ENCODE measurements at places on chromosomes 4 and X.

DNA sequence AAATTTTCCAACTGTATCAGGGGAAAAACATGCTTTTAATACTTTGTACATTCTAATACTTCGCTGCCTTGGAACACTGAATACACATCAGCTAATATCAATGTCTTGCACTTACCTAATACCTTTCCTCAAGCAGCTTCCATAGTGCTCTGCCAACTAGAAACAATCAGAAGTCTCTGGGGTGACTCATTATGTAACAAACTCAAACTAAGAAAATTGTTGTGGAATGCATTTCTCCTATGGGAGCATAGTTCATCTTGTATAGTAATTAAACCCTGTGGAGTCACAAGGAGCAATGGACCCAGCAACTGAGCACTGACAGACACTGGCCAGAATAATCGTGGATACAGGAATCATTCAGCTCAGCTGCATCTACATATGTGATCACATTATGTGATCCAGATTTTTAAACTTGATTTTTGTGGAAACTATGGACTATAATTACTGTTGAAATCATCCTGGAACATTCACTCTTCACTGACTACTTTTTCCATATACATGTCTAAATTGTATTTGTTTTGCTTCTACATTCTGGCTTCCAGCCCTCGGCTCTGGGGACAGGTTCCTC lies 496.9 kb downstream of the TMA16 start:
- DNase-seq, result no peak

GRCh38 chr4:153798901-153799693 lies 10.2 kb upstream of the SFRP2 start:
- no peak for DNase-seq

- DNase-seq, result no peak
These were observed 109.0 kb downstream of the ANTXR2 start for GRCh38 chr4:79964020-79964399.

- no peak for DNase-seq
These were observed 469.9 kb downstream of the PCDH10 start for GRCh38 chr4:133618963-133619362.

GRCh38 chr4:47827343-47828047 lies 10.4 kb downstream of the CORIN start:
- no peak for DNase-seq

DNA sequence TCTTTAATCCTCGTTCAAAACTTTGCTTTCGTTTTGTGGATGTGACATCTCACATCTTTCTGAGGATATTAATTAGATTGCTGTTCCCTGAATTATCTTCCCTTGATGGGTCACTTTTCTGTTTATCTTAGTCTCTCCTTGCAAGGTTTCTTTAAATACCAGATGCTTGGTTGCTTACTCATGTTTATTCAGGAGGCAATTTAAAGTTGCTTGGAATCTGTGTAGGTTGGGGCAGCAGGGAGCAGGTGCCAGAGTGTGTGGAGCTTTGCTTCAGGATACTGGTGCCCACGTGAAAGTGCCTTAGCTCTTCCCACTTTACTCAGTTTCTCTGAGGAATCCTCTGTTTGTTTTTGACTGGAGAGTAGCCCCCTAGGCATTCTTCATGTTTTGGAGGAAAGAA lies 24.0 kb downstream of the ANAPC4 start:
- no peak for DNase-seq

DNA sequence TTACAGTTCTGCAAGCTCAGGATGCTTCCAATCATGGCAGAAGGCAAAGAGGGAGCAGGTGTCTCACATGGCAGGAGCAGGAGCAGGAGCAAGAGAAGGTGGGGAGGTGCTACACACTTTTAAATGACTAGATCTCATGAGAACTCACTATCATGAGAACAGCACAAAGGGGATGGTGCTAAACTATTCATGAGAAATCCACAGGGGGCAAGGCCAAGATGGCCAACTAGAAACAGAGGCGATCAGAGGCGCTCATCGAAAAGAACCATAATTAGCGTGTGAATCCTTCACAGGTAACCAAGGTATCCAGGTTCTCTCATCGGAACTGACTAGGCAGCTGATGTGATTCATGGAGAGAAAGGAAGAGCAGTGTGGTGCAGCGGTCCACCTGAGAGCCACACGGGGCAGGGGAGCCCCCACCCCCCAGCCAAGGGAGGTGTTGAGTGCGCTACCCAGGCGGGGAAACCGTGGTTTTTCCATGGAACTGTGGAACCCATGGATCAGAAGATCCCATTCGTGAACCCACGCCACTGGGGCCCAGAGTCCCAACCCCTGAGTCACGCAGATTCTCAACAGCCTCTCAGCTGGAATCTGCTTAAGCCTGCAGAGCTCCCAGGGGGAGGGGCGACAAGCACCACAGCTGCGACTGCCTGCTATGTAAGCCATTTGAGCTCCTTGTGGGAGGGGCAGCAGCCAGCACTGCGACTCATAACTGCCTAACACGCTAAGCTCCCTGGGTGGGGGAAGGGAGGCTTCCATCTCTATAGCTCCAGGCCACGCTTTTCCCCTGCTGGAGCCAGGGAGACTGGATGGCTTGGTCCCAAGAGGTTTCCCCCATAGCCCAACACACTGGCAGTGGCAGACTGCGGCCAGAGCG lies 46.7 kb downstream of the FGF16 start:
- DNase-seq, result no peak

- no peak for DNase-seq
These were observed 13.1 kb upstream of the AFF1 start for GRCh38 chr4:86921608-86922252.

DNA sequence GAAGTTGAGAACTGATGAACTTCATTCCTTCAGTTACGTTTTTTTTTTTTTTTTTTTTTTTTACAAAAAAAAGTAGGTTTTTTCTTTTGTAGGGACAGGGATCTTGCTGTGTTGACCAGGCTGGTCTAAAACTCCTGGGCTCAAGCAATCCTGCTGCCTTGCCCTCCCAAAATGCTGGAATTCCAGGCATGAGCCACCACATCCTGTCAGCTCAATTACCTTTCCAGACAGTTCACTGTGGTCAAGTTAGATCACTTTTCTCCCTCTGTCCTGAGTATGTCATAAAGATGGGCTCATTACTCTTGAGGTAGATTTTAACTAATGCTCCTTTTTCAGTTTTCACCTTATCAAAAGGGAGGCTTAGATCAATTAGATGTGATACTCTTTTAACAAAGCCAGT lies 10.8 kb upstream of the NR3C2 start:
- no peak for DNase-seq

- no peak for DNase-seq
These were observed 28.4 kb downstream of the RP2 start for GRCh38 chrX:46865281-46865680.

DNA sequence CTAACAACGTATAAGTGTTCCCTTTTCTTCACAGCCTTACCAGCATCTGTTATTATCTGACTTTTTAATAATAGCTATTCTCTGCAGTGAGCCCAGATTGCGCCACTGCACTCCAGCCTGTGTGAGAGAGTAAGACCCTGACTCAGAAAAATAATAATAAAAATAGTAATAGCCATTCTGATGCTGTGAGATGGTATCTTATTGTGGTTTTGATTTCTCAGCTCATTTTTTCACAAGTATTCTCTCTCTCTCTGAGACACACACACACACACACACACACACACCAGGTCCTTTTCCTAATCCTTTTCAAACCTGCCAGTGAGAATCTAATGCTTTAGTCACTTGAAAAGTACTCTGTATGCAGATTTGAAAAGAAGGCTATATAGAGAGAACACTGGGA lies 89.8 kb downstream of the CHIC2 start:
- DNase-seq, result no peak

- DNase-seq, result no peak
These were observed 21.3 kb upstream of the TRIM60 start for GRCh38 chr4:165010487-165010886.

- DNase-seq, result no peak
These were observed 25.3 kb upstream of the SOD3 start for GRCh38 chr4:24770032-24770584.

- peak; percentile 29 for DNase-seq
These were observed 38.5 kb upstream of the TAPT1 start for GRCh38 chr4:16264798-16265197.
